Bladder microvascular endothelial cell (primary cell): ENCODE measurements at places on chromosomes 7 and 10. TPM values are rescaled to one million over a fixed set of nuclear protein-coding genes. Genes with fewer than 3 reads are reported as not detected.

Gene VIPR2
- not detected in 2 replicates for total RNA-seq

Gene COPG2
- total RNA-seq = 15.4 and 18.8 TPM in 2 replicates

Gene SEMA3C
- total RNA-seq = 0.16 and 0.44 TPM in 2 replicates

Gene PDCD4
- total RNA-seq = 37.9 and 184 TPM in 2 replicates

Gene SPDYE1
- not detected in 2 replicates for total RNA-seq

Gene CD36
- 2.8 and 288 TPM in 2 replicates for total RNA-seq

Gene STEAP1
- 7.4 and 9.6 TPM in 2 replicates for total RNA-seq

Gene LRRD1
- total RNA-seq = under 0.01 TPM in 2 replicates

Gene COL1A2
- total RNA-seq = 19.6 and 72.4 TPM in 2 replicates

Gene SPOCK2
- total RNA-seq = 0.32 and 1.0 TPM in 2 replicates

Gene STEAP1B
- total RNA-seq = 11.4 and 25.3 TPM in 2 replicates

Gene KRIT1
- 25.6 and 45.8 TPM in 2 replicates for total RNA-seq

Gene HOXA11
- 0.31 and 0.49 TPM in 2 replicates for total RNA-seq

Gene SPAM1
- not detected in 2 replicates for total RNA-seq

Gene GNG11
- total RNA-seq = 235 and 256 TPM in 2 replicates
